ENCODE measurements at places on chromosomes 5 and 9.

DNA sequence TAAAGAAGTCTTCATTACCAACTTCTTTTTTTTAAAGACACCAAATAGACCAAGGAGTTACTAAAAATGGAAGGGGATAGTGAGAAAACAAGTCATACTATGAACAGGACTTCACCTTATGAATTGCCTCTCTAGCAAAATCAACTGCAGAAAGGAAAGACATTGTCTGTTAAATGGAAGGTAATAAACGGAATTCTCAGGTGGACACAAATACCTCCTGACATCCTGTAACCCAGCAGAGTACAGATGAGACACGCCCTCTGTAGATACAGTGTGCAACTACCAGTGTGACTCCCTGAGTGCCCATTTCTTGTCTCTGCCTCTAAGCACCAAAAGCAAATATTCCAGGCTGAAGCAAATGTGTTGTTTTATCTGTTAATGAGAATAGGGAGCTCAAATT lies 12.2 kb upstream of the PLPP1 start:
- DNase-seq: no peak

GRCh38 chr5:179199246-179199645 lies 139.1 kb downstream of the ZNF354C start:
- DNase-seq: no peak

GRCh38 chr9:19583890-19584289 lies 175.1 kb downstream of the ACER2 start:
- no peak for DNase-seq

DNA sequence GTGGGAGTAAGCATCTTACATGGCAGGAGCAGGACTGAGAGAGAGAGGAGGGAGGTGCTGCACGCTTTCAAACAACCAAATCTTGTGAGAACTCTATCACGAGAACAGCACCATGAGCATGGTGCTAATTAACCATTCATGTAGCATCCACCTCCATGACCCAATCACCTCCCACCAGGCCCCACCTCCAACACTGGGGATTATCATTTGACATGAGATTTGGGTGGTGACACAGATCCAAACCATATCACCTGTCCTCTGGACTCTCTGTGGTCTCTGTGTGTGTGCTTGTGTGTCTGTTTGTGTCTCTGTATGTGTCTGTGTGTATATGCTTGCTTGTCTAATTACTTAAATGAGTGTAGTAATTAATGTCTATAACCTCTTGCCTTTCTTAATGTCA lies 31.1 kb downstream of the SEC61B start:
- no peak for DNase-seq

GRCh38 chr5:6484446-6484845 lies 35.8 kb downstream of the UBE2QL1 start:
- DNase-seq: no peak

- DNase-seq: no peak
Observed at GRCh38 chr9:26565118-26565517, 327.5 kb downstream of the CAAP1 start.

DNA sequence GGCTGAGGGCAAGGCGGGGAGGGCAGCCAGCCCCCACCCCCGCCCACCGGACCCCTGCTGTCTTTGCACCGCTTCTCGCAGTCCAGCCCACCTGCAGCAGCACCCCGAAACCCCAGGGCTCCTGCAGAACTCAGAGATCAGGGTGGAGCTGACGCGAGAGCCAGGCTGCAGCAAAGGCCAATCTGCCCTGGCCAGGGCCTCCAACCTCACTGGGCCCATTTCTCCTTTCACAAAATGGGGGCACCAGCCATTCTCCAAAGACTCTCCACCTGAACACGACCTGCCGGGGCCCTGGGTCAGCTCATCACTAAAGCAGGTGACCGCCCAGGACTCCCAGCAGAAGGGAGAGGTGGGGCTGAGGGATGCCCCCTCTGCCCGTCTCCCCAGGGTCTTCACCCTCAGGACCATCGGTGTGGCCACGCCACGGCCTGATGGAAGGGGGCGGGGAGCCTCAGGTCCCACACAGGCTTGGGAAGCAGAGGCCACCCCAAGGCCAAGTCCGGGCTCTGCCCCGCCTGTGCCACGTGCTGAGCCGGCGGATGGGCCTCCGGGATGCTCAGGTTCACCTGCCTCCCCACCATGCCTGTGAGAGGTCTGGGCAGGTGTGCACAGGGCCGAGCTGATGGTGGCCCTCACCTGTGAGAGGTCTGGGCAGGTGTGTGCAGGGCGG lies 13.1 kb downstream of the NACC2 start:
- no peak for DNase-seq

- no peak for DNase-seq
Observed at GRCh38 chr5:154472871-154473580, 5.0 kb downstream of the HAND1 start.

DNA sequence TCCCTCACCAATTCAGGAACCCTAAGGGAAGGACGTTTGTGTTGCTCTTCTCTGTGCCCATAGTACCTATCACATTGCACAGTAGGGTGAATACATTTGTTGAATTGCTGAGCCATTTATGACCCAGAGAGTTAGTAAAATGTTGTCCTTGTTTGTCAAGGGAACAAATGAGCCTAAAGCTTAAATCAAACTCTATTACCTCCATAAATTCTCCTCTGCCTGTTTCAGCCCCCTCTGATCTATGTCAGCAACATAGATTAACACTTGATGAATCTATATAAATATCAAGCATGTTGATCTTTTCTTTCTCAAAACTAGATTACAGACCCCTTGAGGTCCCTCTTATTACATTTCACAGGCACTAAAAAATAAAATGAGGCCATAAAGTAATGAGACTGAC lies 7.1 kb downstream of the SLC1A1 start:
- DNase-seq: no peak

DNA sequence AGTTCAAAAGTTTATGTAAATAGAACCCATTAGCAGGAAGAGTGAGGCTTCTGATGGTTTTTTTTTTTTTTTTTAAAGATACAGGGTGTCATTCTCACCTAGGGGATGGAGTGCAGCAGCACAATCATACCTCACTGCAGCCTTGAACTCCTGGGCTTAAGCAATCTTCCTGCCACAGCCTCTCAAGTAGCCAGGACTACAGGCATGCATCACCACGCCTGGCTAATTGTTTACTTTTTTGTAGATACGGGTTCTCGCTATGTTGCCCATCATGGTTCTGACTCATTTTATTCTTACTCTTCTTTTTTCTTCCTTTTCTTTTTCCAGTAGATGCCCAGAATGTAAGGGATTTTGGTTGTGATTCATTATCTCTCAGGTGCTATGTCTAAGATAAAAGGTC lies 201.1 kb downstream of the NNT start:
- DNase-seq: no peak

DNA sequence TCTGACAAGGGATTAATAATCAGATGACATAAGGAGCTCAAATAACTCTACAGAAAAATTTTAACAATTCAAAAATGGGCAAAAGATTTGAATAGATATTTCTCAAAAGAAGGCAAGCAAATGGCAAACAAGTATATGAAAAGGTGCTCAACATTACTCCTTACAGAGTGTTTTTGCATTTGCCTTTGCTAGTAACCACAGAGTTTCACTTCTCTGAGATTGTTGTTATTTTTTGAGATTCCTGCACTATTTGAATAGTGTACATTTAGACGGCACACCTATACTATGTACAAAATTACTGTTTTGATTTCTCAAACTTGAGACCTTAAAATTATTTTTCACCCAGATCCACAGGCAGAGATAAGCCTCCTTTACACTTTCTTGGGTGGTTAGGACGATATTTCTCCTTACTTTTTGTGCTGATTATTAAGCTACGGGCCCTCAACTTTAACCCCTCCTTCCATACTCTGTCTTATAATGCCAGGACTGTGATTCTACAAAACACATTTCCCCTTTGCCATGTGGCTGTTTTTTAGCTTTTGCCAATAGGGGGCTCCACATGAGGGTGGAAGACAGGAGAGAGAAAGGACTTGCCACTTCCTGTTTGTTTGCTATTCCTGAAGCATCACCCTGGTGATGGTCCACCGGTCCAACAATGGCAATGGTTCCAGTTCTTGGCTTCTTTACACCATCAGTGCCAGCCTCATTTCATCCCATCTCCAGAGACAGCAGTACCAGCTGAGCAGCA lies 65.0 kb upstream of the DAP start:
- no peak for DNase-seq

DNA sequence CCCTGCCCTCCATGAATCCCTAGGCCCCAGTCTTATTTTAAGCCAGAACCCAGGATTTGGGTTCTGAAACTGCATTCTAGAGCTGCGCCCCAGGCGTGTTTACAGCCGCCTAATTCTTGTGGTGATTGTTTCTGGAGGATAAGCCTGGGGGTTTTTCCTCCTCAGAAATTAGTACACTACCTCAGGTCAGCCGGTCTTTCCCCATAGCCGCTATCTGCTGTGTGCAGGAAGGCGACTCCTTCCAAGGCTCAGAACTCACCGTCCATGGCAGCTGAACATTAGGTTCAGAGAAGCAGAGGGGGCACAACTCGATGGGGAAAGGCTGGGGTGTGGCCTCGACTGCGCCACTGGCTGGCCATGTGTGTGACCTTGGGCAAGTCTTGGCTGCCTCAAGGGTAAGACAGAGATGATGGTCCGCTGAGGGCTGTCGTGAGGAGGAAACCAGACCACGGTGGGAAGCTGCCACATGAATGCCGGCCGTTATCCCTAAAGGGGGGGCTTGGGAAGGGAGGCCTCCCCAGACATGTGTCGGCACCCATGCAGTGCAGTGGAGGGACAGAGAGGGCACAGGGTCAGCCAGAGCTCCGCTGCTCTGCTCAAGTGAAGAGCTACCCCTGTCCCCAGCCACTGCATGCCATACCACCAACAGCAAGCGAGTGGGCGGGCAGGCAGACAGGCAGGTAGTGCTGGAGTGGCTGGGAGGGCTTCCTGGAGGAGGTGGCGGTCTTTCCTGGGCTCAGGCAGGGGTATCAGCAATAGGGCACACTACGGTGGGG lies 28.9 kb downstream of the SHB start:
- no peak for DNase-seq

DNA sequence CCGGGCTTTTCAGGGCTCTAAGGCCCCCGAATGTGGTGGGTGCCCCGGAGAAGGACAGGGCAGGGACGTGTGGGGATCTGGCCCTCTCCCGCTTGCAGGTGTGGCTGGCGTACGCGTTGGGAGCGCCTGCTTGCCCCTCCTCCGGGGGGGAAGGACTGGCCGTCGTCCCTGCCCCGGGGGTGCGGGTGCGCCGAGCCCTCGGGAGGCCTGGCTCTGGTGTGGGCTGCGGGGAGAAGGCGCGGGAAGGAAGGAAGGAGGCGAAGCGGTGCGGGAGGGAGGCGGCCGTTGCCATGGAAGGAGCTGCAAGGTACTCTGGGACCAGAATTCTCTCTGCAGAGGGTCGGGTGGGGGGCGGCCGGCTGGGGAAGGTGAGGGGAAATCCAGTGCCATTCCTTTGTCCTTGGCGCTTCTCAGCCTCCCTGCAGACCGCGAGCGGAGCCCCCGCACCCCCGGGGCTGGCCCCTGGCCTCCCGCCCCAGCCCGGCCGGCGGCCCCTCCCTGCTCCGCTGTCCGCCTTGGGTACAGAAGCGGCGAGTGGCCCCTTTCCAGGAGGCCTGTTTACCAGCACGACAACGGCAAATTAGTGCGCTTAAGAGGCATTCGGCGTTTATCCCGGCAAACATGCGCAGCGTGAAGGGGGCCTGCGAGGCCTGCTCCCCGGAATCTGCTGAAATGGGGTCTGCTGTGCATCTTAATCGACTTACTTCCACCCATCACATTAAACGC lies 67.1 kb upstream of the UNC5A start:
- DNase-seq: no peak

DNA sequence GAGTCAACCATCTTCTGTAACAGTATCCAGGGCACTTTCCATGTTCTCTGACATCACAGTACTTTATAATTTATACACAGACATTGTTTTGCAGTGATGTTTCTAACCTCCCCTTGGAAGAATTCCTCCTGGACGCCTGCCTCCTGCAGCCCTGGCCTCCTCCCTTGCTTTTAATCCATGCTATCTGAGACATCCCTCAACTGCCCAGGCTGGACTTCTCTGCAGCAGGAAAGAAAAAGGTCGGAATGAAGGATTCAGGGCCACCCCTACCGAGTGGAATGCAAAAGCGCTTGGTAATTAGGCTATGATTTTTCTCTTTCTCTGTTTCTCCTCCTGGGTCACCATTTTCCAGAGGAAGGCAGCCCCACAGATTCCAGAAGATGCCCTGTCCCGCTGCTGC lies 47.0 kb upstream of the SHC3 start:
- no peak for DNase-seq

GRCh38 chr5:165757791-165758190 lies 2252.4 kb downstream of the MAT2B start:
- DNase-seq: no peak

- DNase-seq: no peak
Observed at GRCh38 chr9:116300360-116300870, 146.8 kb downstream of the PAPPA start.
